ENCODE measurements at places on chromosomes 16 and 17.

DNA sequence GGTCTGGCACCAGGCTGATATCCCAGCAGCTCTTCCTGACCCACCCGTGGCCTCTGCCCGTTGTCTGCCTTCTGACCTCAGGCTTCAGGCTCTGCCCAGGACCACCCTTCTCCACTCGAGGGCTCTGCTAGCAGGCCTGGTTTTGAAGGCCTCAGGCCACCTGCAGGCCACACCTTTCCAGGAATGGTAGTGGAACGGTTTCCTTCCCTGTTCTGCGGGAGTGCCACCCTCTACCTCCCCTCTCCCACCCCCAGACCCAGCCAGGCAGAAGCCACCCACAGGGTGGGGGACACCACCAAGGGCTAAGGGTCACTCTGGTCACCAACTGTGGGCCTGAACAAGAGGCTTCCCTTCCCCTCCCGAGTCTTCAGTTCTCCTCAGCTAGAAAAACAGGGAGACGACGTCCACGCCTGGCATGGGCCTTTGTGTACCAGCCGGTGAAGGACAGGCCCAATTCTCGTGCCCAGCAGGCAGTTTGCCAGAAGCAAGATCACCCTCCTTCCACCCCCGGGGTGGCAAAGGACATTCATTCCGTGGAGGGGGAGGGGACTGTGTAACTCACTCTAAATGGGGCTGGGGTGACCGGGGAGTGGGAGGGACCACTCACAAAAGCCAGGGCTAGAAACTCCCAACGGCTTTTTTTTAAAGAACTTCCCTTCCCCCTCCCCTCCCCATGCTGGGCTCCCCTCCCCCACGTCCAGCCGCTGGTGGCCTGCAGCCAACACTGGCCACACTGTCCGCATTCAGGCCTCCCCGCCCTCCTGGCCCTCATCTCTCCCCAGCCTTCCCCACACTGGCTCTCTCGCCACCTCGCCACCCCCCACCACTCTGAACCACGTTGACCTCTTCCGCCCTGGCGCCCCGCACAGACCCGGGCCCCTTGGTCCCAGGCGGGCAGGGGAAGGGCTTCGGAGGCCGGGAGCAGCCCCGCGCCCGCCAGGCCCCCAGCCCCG, 7.7 kb downstream of the CBX4 start:
- no peak for DNase-seq

DNA sequence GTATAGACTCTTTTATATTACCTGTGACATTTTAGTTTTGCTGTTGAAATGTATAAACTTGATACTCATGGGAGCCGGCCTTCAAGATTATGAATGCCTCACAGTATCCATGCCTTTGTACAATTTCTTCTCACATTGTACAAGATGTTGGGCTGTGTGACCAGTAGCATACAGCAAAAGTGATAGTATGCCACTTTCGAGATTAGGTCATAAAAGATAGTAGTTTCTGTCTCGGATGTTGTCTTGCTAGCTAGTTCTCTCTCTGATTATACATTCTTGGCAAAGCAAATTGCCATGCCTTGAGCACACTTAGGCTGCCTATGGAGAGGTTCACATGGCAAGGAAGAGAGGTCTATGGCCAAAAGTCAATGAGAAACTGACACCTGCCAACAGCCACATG, 1309.8 kb upstream of the CDH8 start:
- DNase-seq: no peak

DNA sequence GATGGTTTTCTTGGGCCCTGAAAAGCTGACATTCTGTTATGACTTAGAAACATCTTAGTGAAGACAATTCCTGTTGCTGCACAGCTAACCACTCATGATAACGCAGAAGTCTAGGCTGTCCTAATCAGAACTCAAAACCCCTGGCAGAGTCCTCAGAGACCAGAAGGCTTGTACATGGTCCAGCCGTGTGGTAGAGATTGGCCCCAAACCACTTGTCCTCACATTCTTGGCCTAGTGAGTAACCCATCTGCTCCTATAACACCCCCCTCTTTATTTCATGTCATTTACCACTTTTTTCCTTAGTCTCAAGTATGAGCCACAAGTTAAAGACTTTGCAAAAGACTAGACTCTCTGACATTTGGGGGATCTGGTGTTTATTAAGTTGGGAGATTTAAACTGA, 116.5 kb upstream of the ADAMTS18 start:
- no peak for DNase-seq

- no peak for DNase-seq
Measured at GRCh38 chr16:83244057-83244456, 563.7 kb upstream of the HSBP1 start.

DNA sequence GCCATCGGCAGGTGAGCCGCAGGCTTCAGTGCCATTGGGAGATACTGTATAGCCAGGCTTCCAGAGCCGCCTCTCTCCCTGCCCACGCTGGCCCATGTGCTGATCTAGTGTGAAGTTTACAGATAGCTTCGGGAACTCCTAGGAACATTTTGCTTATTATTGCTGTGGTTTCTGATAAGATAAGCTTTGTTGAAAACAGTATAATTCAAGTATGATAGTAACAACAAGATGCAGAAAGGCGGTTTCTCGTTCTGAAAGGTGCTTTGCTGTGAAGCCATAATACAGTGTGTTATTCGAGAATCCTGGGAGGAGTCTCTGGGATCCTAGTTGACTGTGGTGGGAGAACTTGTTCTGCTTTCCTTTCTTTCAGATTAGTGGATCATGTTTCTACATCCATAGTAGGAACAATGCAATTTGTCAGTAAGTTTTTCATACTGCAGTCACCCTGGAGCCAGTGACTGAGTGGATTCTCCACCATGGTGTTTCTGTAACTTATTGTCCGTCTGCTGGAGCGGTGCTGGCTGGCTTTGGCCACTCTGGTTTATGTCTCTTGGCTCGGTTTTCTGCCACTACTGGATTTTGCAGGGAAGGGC, 31.5 kb downstream of the RAB11FIP3 start:
- no peak for DNase-seq

DNA sequence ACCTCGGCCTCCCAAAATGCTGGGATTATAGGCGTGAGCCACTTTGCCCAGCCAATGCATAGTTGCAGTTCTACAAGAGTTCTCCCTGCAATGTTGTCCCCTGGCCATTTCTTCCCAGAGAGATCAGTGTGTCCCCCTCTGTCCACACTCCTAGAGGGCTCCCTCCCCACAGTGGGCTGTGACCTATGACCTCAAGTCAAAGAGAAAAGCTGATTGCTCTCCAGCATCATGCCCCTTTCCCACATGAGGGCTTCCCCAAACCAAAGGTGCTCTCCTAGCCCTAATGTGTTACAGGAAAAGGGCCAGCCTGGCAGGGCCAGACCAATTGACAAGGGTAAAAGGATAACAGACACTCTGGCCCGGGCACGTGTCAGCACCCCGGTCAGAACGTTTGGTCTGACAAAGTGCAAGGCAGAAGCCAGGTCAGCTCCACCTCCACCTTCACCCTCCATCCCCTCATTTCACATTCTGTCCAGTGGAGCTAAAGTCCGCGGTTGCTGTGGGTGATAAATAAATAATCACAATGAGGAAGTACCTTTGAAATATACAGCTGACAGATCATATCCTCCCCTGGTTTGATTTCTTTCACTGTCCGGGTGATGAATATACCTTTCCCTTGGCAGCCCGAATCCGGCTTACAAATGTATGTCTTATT, 17.8 kb downstream of the TTLL6 start:
- no peak for DNase-seq

DNA sequence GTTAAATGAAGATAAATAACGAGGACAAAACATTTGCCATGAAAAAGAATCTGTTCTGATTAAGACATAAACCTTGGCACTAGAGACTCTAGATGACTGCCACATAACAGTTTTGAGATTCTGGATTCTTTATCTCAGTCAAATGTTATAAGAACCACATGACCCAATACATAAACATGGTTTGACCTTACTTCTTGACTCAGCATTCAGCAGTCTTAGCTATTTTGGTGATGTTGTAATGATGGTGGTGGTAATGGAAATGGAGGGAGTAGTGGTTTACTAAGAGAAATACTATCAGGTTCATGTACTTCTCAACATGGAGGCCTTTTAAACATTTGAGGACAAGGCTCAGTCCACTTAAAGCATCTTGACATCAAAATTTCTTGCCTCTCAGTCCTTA, 925.4 kb downstream of the CDH11 start:
- peak; percentile 2 for DNase-seq

- no peak for DNase-seq
Measured at GRCh38 chr17:79859676-79860615, 20.7 kb upstream of the CBX4 start.

- no peak for DNase-seq
Measured at GRCh38 chr17:50621574-50622031, 13.1 kb upstream of the ABCC3 start.

- no peak for DNase-seq
Measured at GRCh38 chr17:56690441-56691291, 97.2 kb downstream of the NOG start.

DNA sequence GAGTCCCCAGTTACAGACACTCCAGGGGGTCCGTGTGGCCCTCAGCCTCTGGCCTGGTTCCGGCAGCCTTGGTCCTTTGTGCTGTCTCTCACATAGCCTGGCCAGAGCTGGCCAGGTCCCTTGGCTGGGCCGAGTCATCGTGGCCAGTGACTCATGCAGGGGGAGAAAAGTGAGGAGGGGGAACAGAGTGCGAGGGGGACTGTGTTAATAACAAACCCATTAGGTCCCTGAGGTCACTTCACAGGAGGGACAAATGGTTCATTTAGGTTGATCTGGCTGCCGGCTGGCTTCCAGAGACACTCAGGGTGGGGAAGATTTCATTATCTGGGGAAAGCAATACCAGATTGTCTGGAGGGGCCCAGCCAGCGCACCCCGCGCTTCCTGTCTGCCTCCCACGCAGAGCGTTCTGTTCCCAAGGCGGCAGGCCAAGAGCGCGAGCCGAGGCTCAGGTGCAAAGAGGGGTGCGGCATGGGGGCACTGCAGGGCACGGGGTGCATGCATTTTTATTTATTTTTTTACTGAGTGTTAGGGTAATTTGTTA, 223.1 kb downstream of the SEC14L1 start:
- DNase-seq: peak; percentile 60

- no peak for DNase-seq
Measured at GRCh38 chr16:8005096-8005860, 585.0 kb downstream of the TMEM114 start.

DNA sequence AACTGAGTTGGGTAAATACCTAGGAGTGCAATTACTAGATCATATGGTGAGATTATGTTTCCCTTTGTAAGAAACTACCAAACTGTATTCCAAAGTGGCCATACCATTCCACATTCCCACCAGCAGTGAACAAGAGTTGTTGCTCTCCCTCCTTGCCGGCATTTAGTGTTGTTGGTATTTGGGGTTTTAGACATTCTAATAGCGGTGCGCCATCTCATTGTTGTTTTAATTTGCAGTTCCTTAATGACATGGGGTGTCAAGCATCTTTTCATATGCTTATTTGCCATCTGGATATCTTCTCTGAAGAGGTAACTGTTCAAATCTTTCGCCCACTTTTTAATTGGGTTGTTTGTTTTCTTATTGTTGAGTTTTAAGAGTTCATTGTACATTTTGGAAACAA, 164.2 kb upstream of the LHX1 start:
- DNase-seq: no peak

DNA sequence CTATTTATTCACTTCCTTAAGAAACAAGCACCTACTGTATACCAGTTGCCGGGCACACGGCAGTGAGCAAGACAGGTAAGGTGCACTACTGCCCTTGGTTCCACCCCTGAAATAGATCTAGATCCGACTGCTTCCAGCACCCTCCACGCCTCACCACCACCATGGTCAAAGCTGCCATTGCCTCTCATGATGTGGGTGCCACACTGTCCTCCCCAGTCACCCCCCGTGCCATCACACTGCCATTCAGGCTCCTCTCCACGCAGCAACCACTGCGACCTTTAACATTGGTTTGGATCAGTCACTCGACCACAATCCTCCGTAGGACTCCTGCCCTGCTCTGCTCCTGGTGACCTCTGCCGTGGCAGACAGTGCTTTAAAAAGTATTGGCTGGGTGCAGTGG, 226.8 kb downstream of the CPPED1 start:
- DNase-seq: no peak

DNA sequence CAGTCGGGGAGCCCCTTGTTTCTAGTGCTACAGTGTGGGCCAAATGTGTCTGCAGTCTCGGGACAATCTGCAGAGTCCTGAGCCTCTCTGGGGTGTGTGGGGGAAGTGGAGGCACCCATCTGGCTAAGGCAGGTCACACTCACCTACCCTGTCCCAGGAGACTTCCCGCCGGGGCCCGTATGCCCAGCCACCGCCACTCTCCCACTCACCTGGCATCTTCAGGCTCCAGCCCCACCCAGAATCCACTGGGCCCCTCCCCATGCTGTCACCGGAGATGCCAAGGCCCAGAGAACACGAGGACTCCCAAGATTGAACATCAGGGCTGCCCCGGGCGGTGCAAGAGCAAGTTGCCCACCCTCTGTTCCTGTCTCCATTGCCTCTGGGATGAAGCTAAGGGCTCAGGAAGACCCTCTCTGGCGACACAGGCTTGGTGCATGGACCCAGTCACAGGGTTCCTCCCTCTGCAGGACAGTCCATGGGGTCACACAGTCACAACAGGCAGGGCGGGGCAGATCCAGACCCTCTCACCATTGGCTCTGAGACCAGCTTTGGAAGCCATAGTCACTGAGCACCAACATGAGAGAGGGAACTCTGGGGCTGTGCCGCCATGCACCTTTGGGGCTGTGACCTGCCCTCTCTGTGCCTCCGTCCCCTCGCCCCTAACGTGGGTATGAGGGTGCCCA, 38.1 kb downstream of the SREBF1 start:
- DNase-seq: no peak

DNA sequence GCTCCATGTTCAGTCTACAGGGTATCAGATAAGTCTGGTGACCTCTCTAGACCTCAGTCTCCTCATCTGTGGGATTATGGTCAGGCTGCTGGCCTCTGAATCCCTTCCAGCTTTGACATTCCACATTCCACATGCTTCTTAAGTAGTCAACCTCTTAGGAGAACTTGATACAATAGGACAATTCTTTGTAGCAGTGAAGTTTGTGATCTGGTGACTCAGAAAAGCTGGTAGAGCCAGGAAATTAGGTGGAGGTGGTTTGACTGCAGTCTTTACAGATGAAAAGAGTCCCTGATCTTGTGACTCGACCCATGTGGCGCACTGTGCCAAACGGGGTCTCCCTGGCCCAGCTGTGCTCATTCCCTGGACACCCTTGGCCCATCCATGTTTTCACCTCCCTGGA, 147.8 kb downstream of the NTN1 start:
- no peak for DNase-seq

DNA sequence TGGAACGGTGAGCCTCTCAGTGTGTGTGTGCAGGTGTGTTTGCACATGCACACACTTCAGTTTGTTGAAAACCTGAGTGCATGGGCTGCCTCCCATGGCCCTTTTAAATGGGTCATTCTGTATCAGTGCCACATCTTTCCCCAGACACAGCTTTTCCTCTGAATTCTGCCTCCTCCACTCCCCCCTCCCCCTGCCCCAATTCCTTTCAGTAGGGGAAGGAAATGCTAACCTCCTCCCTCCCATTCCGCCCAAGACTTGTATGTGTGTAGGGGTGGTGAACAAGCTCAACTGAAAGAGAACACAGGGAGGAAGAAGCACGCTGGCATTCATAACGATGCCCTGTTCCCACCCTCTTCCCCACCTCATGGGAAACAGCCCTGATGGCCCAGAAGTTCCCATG, 34.3 kb downstream of the C17orf75 start:
- DNase-seq: no peak

- DNase-seq: no peak
Measured at GRCh38 chr17:36034127-36034526, 16.4 kb upstream of the CCL23 start.

Data from ELR (cell line).